Astrocyte of the cerebellum (primary cell): ENCODE measurements at places on chromosomes 7 and 10.

DNA sequence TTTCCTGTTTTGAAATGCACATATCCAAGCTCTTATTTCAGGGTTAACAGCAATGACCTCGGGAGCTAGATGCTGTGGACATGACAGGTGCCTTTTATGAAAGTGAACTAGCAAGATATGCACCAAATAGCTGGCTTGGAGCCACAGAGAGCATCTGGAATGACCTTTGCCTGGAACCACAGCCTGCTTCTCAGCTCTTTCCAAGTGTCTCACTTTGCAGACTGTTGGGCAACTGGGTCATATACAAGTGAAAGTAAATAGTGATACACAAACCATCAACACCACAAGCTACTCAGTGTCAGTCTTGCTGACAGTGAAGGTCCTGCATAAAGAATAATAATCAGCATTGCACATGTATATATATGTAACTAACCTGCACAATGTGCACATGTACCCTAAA, 183.5 kb downstream of the RNF133 start:
- DNase-seq = no peak

DNA sequence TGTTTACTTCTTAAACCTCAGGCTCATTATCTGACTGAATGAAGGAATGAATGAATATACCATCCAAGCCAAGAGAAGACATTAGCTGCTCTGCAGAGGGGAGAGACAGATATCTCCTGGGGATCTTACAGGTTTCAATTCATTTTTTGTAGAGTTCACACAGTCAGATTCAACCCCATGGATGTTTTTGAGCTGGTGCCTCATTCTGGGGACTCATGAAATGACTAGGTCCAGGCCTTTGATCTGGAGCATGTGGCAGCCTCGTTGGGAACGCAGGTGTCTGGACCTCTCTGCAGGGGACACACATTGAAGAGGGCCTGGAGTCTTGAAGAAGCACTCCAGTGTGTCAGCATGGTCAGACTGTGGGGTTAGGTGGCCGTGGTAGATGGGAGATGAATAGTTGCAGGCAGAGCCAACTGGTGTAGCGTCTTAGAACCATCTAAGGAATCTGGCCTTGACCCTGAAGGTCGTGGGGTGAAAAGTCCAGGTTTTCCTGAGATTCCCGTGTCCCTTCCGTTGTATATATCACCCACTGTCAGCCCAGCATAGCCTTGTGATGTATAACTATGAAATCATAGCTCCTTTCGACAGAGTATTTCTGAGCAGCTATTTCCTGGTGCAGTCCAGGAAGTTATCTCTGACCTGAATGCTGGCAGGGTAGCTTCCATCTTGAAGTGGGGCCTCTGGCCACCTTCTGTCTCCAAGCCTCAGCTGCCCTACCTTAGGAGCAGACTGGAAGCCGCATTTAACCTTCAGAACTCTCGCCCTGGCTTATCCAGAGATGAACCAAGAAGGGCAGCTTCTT, 22.3 kb downstream of the BTBD16 start:
- DNase-seq = no peak

- DNase-seq = no peak
These were observed 424.2 kb upstream of the CNTNAP2 start for GRCh38 chr7:145692237-145692950.

DNA sequence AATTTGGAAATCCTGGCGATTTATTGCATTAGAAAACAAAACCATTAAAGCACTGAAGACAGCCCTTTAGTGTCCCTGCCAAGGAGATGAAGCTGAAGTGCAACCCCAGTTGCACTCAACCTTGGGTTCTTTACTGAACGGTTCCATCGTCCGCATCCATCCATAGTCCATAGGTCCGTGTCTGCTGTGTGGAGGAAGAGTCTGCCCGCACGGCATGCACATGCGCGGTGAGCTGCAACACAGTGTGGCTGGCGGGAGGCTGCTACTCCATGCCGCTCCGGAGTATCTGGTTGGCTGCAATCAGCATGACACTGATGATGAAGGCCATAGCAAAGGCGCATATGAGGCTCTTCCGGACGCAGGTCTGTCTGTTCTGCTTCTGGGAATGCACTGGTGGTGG, 624.6 kb downstream of the CALN1 start:
- DNase-seq = no peak

DNA sequence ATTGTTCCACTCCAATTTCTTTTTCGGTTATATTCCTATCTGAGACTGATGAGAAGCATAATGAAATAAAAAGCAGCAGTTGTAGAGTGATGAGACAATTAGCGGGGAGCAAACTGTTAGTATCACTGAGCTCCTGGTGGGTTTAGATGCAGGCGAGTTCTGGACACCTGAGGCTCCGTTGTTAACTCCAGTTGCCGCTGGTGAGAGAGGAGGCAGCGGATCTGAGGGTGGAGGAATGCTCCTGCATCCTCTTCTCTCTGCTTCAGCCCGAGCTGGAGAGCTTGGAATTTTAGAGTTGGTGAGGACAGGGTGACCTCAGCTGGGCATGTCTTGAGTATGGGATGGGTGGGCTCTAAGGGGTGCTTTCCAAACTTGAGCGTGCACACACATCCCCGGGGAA, 31.4 kb downstream of the LRMDA start:
- DNase-seq = no peak

- no peak for DNase-seq
These were observed 180.8 kb downstream of the USP6NL start for GRCh38 chr10:11430421-11431215.

DNA sequence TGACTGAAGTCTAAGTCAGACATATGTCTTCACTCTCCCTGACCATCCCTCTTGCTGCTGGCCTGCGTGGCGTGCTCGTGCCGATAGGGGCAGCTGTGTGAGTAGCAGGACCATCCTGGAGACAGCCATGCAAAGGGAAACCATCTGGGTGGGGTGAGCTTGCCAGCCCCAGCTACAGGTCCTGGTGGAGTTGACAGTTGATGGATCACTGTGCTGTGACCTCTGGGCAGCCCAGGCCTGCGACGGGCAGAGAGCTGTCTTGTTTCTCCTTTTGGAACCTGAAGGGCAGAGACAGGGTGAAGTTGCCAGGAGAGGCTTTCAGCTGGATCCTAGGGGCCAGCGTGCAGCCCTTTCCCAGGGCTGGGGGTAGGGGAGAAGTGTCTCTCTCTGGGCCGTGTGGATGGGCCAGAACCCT, 44.7 kb downstream of the GRK5 start:
- no peak for DNase-seq

DNA sequence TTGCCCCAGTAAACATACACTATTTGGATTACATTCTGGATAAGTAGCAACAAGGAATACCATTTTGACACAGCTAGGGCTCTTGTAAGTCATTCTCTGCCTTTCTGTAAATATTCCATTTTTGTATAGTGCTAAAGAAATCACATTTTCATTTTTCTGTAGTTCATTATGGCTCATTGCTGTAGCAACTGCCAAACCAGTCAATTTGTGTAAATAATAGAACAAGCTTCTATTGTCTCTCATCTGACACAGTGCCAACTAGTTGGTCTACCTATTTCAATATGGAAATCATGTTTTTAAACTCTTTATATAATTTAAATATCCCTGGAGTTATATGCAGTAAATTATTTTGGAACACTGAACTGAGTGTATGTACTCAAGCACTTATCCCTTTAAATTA, 193.7 kb downstream of the RELN start:
- no peak for DNase-seq

DNA sequence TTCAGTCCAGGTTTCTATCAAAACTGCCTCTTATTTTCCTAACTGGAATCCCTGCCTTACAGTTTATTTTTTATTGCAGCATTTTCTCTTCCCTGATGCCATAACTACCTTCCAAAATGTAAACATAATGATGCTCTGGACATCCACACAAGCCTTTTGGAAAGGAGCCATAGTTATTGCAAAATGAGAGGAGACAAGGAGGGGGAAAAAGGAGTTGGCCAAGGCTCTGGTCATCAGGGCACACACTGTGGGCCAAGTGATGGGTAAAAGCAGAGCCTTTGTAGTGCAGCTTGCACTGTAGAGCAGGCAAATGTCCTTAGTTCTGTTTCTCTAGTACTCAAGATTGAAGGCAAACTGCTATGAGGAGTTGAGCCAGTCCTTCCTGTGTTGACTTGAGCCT, 289.3 kb upstream of the MTPN start:
- no peak for DNase-seq

GRCh38 chr10:70786799-70787415, 1.7 kb upstream of the TBATA start:
- DNase-seq = no peak

- no peak for DNase-seq
These were observed 1257.8 kb upstream of the SORCS1 start for GRCh38 chr10:108422286-108422685.

GRCh38 chr7:49791088-49791741, 17.8 kb downstream of the VWC2 start:
- DNase-seq = no peak

- no peak for DNase-seq
These were observed 48.1 kb upstream of the EXOC6 start for GRCh38 chr10:92800134-92800733.

DNA sequence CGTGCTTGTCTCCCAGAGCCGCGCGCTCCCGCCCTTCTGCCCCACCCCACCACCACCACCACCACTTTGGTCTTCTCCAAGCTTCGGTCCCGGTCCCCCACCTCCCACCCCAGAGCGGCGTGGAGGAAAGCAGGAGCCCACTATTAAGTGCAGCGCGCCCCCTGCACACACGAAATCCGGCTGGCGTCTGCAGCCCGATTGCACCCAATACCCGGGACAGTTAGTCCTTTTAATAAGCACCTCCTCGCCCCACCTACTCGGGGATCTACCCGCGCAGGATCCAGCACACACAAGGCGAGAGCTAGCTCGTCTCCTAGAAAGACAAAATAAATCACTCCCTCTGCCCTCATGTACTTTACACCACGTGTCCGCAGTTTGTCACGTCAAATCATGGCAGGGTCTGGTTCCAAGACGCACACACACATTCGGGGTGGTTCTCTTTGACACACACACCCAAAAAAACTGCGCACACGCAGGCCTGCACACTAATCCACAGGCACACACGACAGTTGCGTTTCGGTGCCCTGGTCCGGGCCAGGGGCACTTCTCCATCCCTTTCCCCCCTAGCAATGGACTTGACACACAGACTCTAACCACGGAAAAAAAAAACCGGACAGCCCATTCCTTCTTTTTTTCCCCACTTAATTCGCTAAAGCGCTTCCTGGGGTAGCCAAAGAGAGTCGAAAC, 1.6 kb downstream of the SFMBT2 start:
- DNase-seq = no peak

DNA sequence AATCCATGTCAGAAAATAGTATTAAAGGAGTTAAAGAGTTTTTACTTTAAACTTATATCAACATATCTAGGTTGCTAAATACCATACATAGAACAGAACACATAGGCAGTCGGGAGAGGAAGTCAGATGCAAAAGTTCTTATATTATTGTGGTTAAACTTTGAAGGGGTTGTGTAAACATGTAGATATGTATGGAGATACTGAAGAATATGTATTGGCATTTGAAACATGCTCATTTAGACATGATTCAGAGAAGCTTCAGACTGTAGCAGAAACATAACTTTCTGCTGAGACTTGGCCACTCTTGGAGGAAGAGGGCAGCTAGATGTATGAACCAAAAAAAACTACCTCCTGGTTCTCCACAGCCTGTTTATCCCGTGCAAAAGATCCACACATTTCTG, 103.5 kb upstream of the FERD3L start:
- DNase-seq = no peak
